ENCODE measurements at places on chromosomes 2 and 18. TPM values are rescaled to one million over a fixed set of nuclear protein-coding genes. Genes with fewer than 3 reads are reported as not detected.

- DNase-seq, result no peak
Observed at GRCh38 chr2:199744724-199745123, 106.3 kb downstream of the FTCDNL1 start.

DNA sequence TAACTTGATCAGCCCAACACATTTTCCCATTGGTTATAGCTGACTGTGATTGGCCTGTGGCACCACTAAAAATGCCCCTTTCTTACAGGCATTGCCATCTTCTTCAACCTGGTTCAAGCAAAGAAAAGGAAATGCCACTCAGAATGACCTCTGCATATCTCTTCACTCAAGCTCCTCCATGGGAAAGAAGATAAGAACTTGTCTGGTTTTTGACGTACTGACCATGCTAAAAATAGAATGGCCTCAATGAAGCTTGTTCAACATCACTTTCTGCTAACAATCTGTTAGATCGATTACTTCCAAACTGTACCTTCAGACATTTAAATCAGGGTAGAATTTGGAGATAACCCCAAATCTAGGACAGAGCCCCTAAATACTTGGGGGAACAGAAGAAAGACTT lies 109.5 kb downstream of the CABYR start:
- DNase-seq, result no peak

GRCh38 chr2:40168546-40168945 lies 283.3 kb downstream of the SLC8A1 start:
- no peak for DNase-seq

GRCh38 chr2:190846746-190847145 lies 33.9 kb upstream of the GLS start:
- no peak for DNase-seq

GRCh38 chr2:150449856-150450255 lies 37.6 kb downstream of the RND3 start:
- DNase-seq, result no peak

DNA sequence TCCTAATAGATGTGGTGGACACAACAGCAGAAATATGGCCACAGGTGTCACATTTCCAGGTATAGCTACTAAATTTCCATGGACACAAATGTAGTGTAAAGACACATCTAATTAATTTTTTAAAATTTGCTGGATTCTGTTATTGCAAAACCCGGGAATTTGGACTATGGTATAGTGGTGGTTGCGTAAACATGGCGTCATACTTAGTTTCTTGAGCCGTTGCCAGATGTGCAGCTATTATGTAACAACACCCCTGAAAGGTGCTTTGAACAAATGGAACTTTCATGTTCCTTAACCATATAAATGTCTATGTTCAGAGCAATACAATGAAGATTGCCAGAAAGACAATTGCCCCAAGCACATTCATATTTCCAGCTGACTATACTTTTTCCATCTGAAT lies 85.9 kb downstream of the HRH4 start:
- DNase-seq, result no peak

DNA sequence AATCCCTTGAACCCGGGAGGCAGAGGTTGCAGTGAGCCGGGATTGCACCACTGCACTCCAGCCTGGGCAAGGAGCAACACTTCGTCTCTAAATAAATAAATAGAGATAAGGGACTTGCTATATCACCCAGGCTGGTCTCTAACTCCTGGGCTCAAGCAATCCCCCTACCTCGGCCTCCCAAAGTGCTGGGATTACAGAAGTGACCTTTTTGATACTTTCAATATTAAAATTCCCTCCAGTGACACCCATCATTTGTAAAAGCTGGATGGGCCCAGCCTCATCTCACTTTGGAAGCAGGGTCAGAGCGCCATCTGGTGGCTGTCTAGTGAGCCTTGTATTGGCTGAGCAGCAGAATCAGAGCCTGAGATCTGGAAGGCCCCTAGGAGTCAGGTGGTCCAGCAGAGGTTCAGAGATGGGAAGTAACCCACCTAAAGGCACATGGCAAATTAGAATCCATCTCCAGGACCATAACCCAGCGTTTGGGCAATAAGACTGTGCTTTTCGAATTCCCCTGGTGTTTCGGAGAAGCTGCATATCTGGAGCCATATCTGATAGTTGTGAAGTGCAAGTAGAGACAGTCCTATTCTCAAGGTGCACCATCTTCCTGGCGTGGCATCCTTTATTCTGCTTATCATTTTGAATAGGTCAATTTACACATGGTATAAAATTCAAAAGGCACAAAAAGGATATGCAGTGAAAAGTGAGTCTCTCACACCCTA lies 18.3 kb upstream of the SLC35F6 start:
- peak; percentile 80 for DNase-seq

- DNase-seq, result no peak
Observed at GRCh38 chr18:23281626-23282436, 146.5 kb downstream of the CABLES1 start.

DNA sequence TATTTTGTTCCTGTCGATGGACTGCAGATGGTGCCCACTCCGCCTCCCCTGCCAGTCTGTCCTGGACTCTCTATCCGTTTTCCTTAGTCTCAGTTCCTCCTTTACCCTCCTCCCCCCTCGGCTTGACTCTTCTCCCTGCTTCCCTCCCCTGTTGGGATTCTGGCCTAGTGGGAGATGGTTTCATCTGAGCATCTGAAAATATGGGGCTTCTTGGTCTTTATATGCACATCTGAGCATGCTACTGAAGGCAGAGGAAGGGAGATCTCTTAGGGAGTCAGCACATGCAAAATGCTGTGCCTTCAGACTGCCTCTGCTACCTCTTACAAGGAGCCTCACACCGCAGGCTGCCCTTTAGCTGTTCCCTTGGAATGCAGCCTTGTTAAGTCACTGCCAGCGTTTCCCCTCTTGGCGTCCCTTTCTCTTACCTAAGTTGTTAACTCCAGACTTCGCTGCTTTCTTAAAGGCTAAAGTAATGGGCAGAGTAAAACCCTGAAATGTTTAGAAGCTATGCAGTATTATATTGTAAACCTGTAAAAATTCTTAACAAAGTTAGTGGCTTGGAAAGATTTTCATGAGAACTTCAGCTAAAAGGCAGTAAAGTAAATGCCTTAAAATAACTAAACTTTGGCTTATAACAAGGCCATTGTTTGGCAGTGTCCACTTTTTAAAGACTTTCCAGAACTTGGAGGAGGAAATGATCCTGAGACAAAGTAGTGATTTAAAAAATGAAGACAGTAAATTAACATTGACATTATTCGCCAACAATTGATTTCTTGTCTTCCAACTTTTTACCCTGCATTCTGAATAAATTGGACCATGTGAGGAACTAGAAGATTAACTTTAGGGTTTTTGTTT lies 49.8 kb downstream of the LDLRAD4 start:
- peak; percentile 47 for DNase-seq

DNA sequence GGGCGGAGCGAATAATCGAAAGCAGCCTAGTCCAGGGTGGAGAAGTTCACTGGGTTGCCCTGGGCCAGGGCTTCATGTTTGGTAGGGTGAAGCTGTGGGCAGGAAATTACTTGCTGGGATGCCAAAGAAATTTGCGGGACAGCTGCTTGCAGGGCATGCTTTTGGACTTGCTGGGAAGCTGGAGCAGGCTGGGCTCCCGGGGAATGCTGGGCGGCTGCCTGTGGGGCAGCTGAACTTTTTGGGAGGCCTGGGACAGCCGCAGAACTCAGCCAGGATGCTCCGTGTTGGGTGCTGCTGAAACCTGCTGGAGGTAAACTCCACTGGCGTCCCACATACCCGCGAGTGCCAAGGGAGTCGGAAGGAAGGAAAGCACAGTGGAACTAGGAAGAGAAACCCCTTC lies 31.9 kb downstream of the ASB1 start:
- DNase-seq, result no peak

GRCh38 chr2:170165129-170165528 lies 12.8 kb upstream of the MYO3B start:
- DNase-seq, result no peak

GRCh38 chr2:234426616-234427015 lies 70.3 kb downstream of the ARL4C start:
- no peak for DNase-seq

DNA sequence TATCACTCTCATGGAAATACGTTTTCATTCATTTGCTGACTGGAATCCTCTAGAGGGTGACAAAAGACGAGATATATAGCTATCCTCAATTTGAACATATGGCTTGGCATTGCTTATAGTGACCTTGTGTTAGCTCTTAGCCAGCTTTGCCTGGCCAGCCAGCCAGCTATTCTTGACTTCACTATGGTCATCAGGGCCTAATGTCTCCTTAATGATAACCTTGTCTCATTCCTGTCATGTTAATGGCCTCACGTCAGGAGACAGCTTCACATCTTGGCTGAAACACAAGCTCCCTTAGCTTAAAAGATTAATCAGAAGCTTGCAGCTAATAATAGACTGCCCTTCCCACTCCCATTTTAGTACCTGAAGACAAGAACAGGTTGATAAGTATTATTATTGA lies 1517.5 kb upstream of the PIK3C3 start:
- no peak for DNase-seq

DNA sequence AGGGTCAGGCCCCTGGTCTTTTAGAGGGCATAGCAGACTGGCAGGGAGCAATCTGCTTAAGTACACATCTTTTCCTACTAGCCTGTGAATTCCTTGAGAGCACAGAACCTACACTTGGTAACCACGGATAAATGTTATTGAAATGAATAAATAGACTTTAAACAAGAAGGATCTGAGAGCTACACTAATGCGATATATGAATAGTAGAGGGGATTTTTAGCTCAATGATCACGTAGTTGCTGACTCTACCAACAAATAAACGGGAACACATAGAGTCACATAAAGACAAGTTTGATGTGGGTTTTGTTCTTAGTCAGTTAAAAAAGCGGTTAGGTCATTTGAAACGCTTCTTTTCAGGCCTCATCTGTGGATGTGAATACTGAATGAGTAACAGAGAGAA lies 290.3 kb upstream of the CCDC68 start:
- no peak for DNase-seq

GRCh38 chr2:166627893-166628292 lies 133.8 kb upstream of the SCN7A start:
- no peak for DNase-seq

DNA sequence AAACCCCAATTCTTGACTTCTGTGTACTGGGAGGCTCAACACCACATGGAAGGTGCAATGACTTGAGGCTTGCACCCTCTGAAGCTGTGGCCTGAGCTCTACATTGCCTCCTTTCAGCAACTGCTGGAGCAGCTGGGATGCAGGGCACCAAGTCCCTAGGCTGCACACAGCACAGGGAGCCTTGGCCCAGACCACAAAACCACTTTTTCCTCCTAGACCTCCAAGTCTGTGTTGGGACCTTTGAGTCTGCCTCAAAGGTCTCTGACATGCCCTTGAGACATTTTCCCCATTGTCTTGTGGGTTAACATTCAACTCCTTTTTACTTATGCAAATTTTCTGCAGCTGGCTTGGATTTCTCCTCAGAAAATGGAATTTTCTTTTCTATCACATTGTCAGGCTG lies 62.6 kb upstream of the KCNE4 start:
- DNase-seq, result no peak

DNA sequence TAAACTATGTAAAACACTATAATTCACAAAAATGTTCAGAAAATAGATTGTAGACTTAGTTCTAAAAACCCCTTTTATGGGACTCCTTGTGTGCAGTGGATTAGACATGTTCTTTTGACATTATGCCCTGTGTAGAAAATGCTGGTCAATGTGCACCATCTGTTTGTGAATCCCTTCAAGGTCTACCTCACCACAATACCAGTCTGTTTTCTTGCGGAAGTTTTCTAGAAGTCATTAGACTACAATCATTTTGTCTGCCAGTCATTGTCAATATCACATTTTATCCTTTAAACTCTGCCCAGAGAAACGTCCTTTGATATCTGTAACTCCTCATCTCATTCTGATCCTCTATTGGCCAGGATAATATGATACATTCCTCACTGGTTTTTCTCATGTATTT lies 7.8 kb downstream of the ITGA4 start:
- DNase-seq, result no peak

GRCh38 chr2:39059366-39059952 lies 61.4 kb downstream of the SOS1 start:
- DNase-seq, result no peak

DNA sequence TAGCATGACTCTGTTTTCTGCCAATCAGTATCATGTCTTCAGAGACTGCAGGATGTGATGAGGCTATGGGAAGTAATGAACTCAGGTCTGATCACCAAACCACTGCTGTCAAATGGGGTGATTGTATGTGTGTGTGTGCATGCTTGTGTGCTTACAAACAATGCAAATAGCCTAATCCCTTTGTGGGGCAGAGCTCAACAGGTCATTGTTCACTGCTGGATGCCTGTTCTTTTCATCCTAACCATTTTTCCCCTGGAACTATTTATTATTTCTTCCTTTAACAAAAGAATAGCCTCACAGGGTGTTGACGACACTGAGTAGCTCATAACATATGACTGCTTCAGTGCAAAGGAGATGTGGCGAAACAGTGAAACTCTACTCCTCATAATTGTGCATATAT lies 55.9 kb downstream of the NXPH2 start:
- DNase-seq, result no peak

DNA sequence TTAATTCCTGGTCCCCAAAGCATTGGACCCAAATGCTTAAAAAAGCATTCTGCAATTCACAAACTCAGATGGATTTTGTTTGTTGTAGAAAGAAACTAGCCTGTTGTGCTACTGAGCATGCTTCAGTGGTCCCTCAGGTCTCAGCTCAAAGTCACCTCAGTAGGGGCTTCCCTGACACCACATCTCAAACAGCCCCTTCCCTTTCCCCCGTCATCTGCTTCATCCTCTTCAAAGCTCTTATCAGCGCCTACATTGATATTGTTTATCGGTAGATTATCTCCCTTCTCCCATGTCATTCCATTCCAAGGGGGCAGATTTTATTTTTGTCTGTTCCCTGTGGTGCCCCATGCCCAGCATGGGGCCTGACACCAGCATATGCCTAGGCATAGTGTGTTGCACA lies 172.9 kb downstream of the CELF4 start:
- no peak for DNase-seq

GRCh38 chr2:108587621-108588020 lies 53.4 kb downstream of the LIMS1 start:
- DNase-seq, result peak; percentile 61

GRCh38 chr2:167861574-167862193 lies 385.7 kb downstream of the STK39 start:
- no peak for DNase-seq

GRCh38 chr18:2655954-2656236 lies 369 bp downstream of the SMCHD1 start:
- DNase-seq, result no peak

GRCh38 chr18:62999921-63000320 lies 284.6 kb downstream of the PHLPP1 start:
- no peak for DNase-seq

GRCh38 chr2:11279398-11279797 lies 65.0 kb downstream of the ROCK2 start:
- DNase-seq, result no peak

- no peak for DNase-seq
Observed at GRCh38 chr18:551404-552061, 28.6 kb upstream of the CETN1 start.

GRCh38 chr2:26457695-26458364 lies 20.1 kb downstream of the OTOF start:
- peak; percentile 8 for DNase-seq

The NPAS2 gene
- total RNA-seq, result 31.4 TPM

The RFX8 gene
- not detected for total RNA-seq

The DHRS9 gene
- not detected for total RNA-seq

The GAL3ST2 gene
- not detected for total RNA-seq

The IAH1 gene
- 32.4 TPM for total RNA-seq

The ABCG5 gene
- total RNA-seq, result not detected

The HIBCH gene
- 9.1 TPM for total RNA-seq

The RAX gene
- total RNA-seq, result not detected
